ENCODE measurements at places on chromosomes 5 and 9.
A peak's percentile ranks its signal among the peaks of the same experiment; 100 is the strongest.

DNA sequence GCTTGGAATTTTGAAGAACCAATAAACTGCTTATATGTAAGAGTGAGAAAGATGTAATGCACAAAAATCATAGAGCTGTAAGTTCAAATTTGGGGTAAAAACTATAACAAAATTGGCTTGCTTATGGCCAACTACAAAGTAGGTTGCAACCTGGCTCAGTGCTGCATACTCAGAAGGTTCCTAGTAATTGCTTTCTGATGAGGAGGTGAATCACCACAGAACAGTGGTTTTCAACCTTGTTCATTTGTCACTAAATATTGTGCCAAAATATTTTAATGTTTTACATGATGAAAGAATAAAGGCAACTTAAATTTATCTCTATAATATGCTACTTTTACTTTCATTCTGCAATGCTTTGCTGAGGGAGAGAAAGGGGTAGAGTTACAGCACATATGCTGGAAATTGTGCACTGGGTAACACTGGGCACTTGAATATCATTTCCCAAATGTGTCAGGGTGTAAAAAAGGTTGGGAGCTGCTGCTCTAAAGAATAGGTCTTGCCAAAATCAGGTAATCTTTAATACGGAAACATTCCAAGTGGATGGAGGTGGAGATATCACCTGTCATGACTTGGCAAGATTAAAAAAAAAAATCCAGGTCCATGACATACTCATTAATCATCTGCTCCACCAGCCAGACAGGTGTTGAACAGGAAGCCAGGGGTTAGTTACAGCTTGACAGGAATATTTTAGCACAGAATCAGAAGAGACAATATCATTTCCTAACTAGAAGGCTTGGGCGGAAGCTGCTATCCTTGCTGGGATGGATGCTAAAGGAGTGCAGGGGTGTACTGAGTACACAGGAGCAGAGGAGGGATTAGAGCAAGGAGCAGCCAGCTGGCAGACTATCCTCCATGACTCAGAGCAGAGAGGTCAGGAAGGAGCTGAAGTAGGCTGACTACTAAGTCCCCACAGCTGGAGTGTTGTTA, 34.6 kb upstream of the CCL21 start:
- no peak for DNase-seq

GRCh38 chr9:18208166-18209059, 265.5 kb upstream of the ADAMTSL1 start:
- DNase-seq, result no peak

DNA sequence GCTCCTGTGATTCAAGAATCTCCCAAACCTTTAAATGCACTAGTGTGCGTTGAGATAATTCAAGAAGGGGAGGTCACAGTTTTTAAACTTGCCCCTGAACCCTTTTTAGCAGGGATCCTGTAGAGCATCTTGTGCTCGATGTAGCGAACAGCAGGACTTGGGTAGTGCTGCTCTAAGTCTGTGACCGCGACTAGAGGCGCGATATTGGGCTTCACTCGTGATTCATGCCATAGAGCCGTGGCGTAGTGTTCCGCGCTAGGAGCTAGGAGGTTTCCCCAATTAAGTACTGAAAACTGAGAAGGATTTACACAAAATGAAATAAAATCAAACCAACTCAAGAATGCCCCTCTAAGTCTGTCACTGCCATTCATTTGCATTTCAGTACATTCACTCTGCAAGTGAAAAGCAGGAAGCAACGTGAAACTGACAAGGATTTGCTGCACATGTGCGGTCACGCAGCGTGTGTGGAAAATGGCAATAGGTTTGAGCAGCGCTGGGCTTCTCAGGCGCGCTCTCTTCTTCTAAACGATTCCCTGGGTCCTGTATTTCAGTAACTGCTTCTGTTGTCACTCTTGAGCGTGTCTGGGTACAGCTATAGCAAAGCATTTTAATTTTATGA, 1135.9 kb upstream of the WWC1 start:
- DNase-seq, result no peak

GRCh38 chr9:17165764-17166163, 30.9 kb downstream of the CNTLN start:
- DNase-seq, result no peak

GRCh38 chr9:5042661-5043178, 57.6 kb downstream of the JAK2 start:
- no peak for DNase-seq

DNA sequence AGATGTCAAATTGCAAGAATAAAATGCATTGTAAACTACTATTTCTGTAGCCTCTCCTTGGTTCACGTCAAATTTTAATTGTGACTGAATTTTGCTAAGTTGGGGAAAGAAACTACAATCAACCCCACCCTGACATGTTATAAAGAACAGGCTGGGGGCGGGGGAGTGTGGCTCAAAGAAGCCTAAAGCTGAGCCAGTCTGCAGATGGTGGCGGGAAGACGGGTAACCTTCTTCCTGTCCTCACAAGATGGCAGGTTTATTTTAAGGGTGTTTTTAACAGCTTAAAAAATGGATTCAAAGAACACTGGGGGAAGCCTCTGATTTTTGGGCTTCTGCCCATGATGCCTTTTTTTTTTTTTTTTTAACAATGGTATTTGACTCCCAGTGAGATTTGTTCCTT, 68.5 kb upstream of the MELK start:
- DNase-seq, result no peak

DNA sequence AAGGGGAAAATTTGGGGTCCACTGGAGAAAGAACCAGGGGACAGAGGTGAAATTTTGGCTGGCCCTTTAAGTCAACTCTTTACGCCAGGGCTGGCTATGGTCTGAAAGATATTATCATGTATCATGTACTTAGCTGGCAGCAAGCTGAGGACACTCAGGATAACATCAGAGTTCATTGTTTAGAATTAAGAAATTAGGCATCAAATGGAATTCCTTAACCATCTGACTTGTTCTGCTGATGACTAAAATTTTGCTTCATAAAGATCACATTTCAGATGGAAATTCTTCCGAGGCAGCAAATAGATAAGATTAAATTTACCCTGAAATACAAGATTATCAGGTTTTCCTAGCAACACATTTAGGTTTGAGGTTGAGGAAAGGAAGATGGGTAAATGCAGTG, 269.4 kb upstream of the KLF9 start:
- DNase-seq, result no peak

DNA sequence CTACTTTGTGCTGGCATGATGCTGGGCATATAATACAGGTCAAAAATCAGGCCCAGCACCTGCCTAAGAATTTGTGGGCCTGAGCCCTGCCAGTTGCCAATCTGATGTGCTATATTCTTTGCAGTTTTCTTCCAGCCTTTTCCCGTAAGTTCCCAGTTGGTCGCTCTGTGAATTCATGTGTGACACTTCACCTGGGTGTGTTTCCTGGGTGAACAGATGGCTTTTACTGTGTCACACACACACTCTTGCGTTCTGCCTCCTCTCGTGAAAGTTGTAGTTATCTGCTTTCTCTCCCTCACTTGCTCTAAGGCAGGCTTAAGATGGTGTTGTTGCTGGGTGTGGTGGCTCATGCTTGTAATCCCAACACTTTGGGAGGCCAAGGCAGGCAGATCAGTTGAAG, 153.5 kb upstream of the DMRT1 start:
- no peak for DNase-seq

- DNase-seq, result no peak
These were observed 66.8 kb upstream of the ADCY2 start for GRCh38 chr5:7329141-7329540.

DNA sequence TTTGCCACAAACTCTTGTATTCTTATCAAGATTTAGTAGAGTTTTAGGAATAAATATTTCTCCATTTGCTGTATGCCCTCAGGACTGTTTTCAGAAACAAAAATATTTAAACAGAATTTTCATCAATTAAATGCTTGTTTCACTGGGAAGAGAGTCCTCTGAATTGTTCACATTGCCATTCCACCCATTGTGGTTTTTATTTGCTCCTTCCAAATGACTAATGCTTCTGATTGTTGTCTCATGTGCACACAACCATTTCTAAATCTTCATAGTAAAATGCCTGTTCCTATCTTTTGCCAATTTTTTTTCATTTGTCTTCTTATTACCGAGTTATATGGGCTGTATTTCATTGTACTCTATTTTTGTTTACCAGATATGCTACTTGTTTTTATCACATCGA, 10.6 kb downstream of the MARCOL start:
- no peak for DNase-seq

DNA sequence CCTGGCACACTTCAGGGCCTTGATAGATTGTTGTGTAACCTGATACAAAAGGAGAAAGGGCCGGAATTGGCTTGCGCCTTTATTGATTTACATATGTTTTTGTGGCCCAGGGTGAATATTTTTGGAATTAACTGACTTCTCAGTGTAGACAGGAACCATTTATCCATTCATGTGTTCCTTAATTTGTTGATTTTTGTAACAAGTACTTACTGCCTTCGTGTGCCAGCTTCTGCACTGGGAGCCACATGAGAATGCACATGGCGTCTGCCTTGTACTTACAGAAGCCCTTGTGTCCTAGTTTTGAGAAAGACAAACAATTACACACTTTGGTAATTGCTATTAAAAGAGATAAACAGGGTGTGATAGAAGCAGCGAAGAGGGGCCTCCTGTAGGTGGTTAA, 26.4 kb downstream of the EHMT1 start:
- DNase-seq, result no peak

DNA sequence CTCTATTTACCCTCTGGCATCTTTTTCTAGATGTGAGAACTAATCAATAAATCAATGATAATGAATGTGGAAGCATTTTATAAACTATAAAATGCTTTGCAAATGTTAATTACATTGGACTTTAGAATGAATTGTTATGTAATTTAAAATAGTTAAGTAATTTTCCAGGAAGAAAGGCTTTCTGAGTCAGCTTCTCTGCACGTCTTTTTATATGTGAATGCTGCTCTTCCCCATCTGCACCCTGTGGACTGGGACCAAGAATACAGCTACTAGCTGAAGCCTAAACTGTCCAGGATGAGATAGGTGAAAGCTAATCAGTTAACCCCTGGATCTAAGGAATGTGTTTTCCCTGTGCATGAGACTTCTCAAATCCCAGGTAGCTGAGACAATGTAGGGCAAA, 292.9 kb downstream of the NR3C1 start:
- DNase-seq, result no peak

GRCh38 chr9:127177231-127177630, 54.8 kb upstream of the ANGPTL2 start:
- no peak for DNase-seq

DNA sequence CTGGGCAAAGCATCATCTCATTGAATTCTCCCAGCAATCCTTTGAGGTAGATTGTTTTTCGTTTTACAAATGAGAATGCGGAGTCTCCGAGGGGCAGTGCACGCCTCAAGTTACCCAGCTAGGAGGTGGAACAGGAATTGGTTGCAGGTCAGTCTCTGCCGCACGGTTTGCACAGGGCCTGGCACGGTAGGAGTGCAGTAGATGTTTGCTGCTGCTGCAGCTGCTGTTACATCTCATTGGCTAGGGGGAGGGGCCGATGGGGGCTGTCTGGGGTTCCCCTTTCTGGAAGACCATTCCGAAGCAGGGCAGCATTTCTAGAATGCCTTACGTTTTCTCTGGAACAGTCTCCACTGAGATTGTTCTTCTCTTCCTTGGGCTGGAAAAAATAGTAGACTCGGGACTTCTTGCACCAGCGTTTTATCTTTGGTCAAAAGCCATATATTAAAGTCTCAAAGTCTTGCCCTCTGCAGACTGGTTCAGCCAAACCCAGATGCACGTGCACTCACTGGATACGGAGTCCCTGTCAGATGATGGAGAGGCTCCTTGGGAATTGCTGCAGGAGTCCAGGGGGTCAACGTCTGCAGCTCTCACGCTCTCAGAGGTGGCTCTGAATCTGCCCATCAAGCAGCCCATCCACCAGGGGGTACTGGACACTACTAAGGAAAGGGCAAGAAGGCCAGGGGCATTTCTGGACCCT, 1.2 kb downstream of the USP20 start:
- DNase-seq, result peak; percentile 43

GRCh38 chr5:157252711-157253465, 13.0 kb upstream of the CYFIP2 start:
- DNase-seq, result no peak

GRCh38 chr5:135829179-135829578, 5.3 kb upstream of the SLC25A48 start:
- no peak for DNase-seq

All from stimulated activated CD4-positive, alpha-beta T cell treated with anti-CD3 and anti-CD28 coated beads, Interleukin-12 subunit alpha, Interleukin-12 subunit beta, amount 100 ng/mL, for 4 hours (primary cell).